ELR (cell line): ENCODE measurements at places on chromosomes 1 and 21.

DNA sequence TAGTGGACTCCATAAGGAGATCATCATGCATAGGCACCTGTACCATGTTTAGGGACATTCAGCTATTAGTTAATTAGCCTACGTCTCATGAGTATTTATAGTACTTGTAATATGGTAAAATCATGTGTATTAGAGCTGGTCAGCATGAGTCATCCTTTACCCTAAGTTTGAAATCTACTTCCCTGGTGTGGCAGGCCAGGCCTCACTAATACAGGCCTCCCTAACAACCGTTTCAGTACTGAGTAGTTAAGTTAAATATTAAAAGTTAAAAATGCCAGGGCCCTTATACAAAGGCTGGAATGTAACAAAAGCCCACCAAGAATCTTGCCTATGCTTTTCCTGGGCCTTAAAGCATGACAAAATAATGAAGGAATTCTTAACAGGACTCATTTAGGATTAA is 356.3 kb upstream of the DPYD start:
- DNase-seq = peak; percentile 82

GRCh38 chr1:32361674-32362473 is 411 bp downstream of the FAM229A start:
- DNase-seq = no peak

- DNase-seq = no peak
Observed at GRCh38 chr1:18644973-18645746, 14.5 kb downstream of the PAX7 start.

- no peak for DNase-seq
Observed at GRCh38 chr1:42422737-42423136, 33.1 kb downstream of the ZMYND12 start.

GRCh38 chr1:173488001-173488400 is 10.9 kb downstream of the PRDX6 start:
- DNase-seq = no peak

DNA sequence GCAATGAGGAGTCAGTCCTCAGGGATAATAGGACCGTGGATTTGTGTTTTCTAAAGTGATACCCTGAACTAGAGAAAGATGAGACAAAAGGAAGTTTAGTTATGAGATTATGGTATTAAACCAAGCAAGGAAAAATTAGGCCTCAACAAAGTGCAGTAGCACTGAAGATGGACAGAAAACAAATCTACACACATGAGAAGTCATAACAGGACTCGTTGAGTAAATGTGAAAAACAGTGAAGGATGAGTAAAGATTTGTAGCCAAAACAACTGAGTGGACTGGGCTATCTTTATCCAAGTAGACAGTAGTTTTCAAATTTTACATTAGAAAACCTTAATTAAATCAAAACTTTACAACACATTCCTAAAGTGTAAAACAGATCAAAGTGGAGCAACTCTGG is 15.0 kb downstream of the EPRS1 start:
- DNase-seq = no peak

DNA sequence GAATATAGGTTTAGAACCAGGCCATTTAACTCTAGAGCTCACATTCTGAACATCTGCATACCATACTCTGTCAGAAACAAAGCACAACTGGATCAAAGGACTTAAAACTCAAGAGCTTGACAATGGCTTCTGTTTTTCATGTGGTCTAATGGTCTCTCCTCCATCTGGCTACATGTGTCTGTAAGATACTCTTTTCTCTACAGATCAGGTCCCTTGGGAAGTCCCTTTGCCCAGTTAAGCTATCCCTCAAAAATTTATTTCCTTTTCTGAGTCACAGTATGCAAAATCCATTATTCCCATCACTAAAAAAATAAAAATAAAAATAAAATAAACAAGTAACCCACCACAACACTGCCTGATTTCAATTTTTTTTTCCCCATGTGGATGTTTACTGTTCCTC is 357.0 kb upstream of the PRMT6 start:
- DNase-seq = no peak

DNA sequence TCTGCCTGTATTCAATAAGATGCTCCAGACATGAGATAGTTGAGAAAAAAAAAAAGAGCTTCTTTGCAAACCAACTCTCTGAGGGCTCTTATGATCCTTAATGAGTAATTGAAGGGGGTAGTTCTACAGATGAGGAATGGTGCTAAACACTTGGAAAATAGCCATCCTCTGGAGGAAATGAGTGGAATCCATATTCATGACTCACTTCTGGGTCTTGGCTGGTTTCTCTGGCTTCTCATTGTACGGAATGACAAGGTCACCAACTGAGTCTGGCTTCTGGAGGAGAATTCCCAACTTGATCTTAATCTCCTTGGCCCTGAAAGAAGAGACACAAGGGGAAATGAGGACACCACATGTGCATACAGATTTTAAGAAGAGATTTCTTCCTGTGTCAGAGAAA is 34.7 kb downstream of the RGS5 start:
- DNase-seq = peak; percentile 99

DNA sequence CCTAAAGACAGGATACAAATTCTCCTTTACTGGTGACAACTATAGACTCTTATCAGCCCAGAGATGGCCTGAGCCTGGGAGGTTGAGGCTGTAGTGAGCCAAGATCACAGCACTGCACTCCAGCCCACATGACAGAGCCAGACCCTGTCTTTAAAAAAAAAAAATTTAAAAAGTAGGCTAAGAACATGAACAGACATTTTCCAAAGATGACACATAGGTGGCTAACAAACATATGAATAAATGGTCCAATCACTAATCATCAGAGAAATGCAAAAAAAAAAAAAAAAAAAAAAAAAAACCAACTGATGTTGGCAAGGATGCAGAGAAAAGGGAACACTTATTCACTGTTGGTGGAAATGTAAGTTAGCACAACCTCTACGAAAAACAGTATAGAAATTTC is 65.0 kb downstream of the TOR3A start:
- DNase-seq = peak; percentile 82

DNA sequence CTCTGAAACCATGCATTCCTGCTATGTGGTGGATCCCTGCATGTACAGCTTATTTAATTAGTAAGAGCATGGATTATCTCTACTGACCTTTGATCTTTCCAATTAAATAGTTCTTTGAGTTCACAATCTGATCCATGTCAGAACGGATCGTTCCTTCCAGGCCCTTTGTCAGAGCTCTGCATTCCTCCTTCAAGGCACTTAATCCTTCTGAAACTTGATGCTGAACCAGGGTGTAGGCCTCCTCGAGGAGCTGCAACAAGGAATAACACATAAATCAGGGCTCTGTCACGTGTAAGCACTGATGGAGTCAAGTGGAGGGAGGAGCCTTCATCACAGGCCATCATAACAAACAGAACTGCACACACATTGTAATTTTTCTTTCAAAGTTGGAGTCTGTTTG is 68.4 kb upstream of the EDEM3 start:
- no peak for DNase-seq

GRCh38 chr1:116667575-116668105 is at the start of gene IGSF3:
Gene IGSF3 (minus strand): TSS chr1:116667733. CDS start chr1:116666326, 1,407 bp downstream.
- DNase-seq = peak; percentile 57

DNA sequence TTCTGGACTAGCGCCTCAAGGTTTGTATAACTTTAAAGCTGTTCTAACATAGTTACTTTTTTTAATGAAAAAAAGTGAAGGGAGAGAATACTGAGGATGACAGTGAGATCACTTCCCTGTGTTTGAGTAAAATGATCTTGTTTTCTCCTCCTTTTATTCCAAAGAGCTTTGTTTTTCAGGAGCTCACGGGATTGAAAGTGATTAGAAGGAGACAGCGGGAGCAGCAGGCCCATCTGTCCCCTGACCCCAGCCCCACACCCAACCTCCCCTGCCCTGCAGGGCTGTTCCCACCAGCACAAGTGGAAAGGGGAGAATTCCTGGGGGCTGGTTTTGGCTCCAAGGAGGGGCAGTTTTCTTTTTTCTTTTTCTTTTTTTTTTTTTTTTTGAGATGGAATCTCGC is 2.1 kb upstream of the DNMT3L start:
- no peak for DNase-seq

DNA sequence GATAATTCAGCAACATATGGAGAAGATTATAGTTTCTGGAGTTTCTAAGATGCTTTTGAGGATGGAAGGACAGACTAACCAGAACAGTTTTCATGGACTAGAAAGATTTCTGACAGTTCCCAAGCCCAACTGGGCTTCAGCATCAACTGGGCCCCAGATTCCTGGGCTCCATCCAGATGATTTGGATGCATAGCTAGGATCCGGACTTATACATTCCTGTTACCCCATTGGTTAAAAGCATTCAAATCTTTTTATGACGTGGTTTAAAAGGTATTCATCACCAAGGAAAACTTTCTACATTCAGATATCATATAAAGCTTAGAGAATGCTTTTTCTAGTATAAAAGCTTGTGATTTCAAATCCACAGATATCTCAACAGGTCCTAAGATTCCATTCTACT is 29.7 kb downstream of the TSHB start:
- peak; percentile 7 for DNase-seq

GRCh38 chr21:16309250-16309971 is 579.6 kb downstream of the USP25 start:
- no peak for DNase-seq

- DNase-seq = no peak
Observed at GRCh38 chr1:44250068-44250781, 37.0 kb downstream of the DMAP1 start.

GRCh38 chr1:230415405-230416132 is 10.6 kb downstream of the PGBD5 start:
- DNase-seq = no peak

GRCh38 chr1:179794669-179795068 is 51.6 kb downstream of the FAM163A start:
- DNase-seq = no peak

- DNase-seq = peak; percentile 54
Observed at GRCh38 chr1:15684042-15684461, at the start of gene PLEKHM2. Gene PLEKHM2 (plus strand): TSS chr1:15684320. CDS start chr1:15684559, 239 bp downstream.
